ENCODE measurements at places on chromosomes 13 and 19.

DNA sequence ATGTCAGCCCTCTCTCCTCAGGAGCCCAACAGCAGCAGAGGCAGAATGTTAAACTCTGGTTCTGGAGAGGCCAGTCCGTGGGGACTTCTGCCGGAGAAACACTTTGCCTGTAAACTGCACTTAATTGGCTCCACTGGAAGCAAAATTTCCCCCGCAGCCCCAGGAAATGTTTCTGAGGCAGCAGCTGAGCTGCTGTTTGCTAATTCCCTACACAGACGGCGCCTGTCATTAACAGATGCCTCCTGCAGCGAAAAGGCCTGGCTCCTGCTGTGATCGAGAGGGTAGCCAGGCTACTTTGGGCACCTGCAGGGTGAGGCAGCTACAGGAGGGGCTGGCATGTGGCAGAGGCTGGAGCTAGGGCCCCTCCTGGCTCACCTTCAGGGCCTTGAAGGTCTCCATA lies 5.2 kb upstream of the TM6SF2 start:
- H3K27me3 ChIP-seq = peaks cover 14% of the 10 kb centered on the region
- no peak overlapping the region for H3K27ac ChIP-seq
- no peak for DNase-seq
- H3K4me1 ChIP-seq = no peaks in the 10 kb centered on the region
- H3K36me3 ChIP-seq = peaks cover 39% of the 10 kb centered on the region

- no peaks in the 10 kb centered on the region for H3K27me3 ChIP-seq
- no peak for DNase-seq
- no peaks in the 10 kb centered on the region for H3K36me3 ChIP-seq
- no peak overlapping the region for H3K27ac ChIP-seq
- H3K4me3 ChIP-seq = no peak overlapping the region
These were observed 45.2 kb upstream of the AMER2 start for GRCh38 chr13:25217023-25217885.

DNA sequence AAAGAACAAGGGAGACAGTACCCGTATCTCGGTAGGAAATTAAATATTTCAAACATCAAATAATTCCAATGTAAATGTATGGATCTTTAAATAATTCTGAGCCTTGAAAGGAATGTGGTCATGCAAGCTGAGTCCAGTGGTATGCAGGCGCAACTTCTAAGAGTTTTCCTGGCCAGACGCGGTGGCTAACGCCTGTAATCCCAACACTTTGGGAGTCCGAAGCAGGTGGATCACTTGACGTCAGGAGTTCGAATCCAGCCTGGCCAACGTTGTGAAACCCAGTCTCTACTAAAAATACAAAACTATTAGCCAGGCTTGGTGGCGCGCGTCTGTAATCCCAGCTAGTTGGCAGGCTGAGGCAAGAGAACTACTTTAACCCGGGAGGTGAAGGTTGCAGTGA lies 1.1 kb upstream of the ZNF845 start:
- H3K27me3 ChIP-seq = no peaks in the 10 kb centered on the region
- no peak for DNase-seq
- H3K4me1 ChIP-seq = peaks cover 21% of the 10 kb centered on the region
- peaks cover 7% of the 10 kb centered on the region for H3K36me3 ChIP-seq

- H3K4me3 ChIP-seq = no peak overlapping the region
- H3K27ac ChIP-seq = no peak overlapping the region
- peaks cover 100% of the 10 kb centered on the region for H3K36me3 ChIP-seq
- H3K4me1 ChIP-seq = no peaks in the 10 kb centered on the region
- no peak for DNase-seq
These were observed 16.4 kb downstream of the MICOS13 start for GRCh38 chr19:5663904-5664303.

- DNase-seq = no peak
- no peak overlapping the region for H3K4me3 ChIP-seq
- no peaks in the 10 kb centered on the region for H3K36me3 ChIP-seq
- H3K27ac ChIP-seq = no peak overlapping the region
- peaks cover 74% of the 10 kb centered on the region for H3K27me3 ChIP-seq
- H3K4me1 ChIP-seq = peaks cover 6% of the 10 kb centered on the region
These were observed 1.6 kb downstream of the AZU1 start for GRCh38 chr19:829129-829758.

- no peaks in the 10 kb centered on the region for H3K36me3 ChIP-seq
- H3K4me3 ChIP-seq = no peak overlapping the region
- H3K4me1 ChIP-seq = no peaks in the 10 kb centered on the region
- DNase-seq = no peak
- no peak overlapping the region for H3K27ac ChIP-seq
These were observed 9.5 kb downstream of the GPR32 start for GRCh38 chr19:50779504-50780457.

DNA sequence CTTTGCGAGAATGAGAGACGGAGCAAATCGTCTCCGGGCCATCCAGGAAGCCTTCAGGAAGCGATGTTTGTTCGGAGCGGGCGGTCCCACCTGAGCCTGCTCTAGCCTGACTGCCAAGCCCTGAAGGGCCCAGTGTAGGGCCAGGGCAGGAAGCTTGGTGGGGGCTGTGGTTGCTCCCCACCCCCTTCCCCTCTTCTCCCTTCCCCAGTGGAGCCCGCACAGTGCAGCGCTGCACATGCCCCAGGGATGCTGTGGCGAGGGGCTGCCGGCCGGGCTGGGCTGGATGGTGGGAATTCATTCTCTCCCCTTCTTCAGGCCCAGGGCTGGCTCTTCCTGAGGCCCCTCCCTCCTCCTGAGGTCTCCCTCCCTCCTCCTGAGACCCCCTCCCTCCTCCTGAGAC lies 7.1 kb upstream of the GRTP1 start:
- no peak overlapping the region for H3K27ac ChIP-seq
- H3K4me1 ChIP-seq = no peaks in the 10 kb centered on the region
- no peaks in the 10 kb centered on the region for H3K36me3 ChIP-seq
- no peak for DNase-seq

- H3K27ac ChIP-seq = no peak overlapping the region
- H3K36me3 ChIP-seq = no peaks in the 10 kb centered on the region
- no peak for DNase-seq
- H3K4me3 ChIP-seq = no peak overlapping the region
These were observed 120.9 kb downstream of the NUFIP1 start for GRCh38 chr13:44868397-44868796.

DNA sequence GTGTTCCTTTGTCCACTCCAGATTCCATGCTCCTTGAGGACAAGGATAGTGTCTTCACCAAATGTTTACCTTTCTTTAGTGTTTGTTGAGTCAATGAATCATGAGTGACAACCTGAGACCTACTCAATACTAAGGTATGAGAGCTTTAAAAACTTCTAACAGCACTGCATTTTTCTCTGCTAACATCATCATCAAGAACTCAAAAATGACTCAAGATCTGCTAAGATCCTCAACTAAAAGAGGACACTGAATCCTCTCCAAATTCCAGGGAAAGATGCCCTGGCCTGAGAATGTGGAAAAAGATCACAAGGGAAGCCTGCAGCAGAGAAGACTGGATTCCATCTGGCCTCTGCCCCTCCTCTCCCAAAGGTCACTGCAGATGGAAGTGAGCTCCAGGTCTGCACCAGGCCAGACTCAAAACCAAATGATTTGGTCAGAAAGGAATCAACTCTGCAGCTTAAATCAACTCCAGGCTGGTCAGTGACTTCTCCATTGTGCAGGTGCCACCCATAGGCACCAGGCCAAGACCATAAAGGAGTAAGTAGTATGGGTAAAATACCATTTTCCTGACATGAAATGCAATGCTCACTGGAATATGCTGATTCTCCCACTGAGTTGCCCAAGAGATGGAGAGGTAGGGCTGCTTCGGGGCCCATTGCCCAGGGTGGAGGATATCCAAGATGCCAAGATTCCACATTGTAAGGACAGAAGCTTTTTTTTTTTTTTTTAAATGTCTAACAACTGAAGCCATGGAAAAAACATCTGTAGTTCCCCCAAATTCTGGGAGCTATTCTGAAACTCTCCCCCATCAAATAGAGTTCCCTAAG lies 89.5 kb upstream of the DOCK9 start:
- no peak overlapping the region for H3K27ac ChIP-seq
- H3K4me1 ChIP-seq = peaks cover 61% of the 10 kb centered on the region
- H3K27me3 ChIP-seq = no peaks in the 10 kb centered on the region
- H3K4me3 ChIP-seq = no peak overlapping the region
- no peak for DNase-seq
- no peaks in the 10 kb centered on the region for H3K36me3 ChIP-seq
